ENCODE measurements at places on chromosomes 12 and 14.

DNA sequence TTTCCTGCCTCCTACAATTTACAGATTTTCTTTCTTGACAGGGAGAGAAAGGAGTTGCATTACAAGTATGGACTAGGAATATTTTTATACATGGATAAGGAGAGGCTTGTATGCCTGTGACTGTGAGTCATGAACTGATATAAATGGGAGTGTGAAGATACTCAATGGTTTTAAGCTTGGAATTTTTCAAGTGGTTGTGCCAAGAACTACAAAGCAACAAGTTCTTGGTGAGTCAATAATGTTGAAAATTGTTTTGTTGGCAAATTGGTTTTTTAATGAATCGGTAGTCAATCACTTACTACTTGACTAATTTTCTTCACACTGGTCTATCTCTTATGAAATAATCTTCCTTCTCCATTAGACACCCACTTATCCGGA, 58.9 kb upstream of the HMGA2 start:
- DNase-seq: peak; percentile 93

DNA sequence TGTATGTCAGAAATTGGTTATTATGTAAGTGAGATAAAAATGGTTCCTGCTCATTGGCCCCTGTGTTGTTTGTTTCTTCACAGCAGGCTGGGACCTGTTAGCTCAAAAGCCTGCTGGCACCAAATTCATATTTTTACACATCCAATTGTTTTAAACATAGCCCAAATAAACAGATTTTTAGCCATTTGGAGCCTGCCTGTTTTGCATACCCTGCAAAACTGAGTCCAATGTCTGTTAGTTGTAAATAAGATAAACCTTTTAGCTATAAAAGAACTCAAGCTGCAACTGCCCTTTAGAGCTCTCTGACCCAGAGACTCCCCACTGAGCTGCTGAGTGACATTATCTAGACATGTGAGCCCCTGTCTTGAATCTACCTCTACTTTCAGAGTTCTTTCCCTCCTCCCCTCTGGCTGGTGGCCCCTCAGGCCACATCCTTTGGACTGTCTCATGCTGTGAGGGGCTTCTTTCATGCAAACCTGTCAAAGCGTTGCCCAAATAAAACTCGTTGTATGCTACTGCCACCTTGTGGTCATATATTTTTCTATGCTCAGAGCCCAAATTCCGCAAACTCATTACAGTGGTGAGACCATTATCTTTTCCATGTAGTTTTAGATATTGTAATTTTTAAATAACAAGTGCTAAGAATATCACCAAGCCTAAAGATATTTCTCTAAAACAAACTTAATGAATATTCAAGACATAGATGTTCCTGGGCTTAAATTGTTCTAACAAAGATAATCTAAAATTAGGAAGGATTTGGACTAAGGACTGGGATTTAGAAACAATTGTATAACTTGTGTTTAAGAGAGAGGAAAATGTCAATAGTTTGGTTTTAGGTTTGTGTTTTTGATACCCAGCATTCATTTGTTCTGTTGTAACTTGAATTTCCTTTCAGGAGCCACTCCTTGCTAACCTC, 337.9 kb downstream of the AACS start:
- peak; percentile 1 for DNase-seq

- DNase-seq: peak; percentile 99
These were observed 23.3 kb upstream of the EMP1 start for GRCh38 chr12:13173012-13173932.

DNA sequence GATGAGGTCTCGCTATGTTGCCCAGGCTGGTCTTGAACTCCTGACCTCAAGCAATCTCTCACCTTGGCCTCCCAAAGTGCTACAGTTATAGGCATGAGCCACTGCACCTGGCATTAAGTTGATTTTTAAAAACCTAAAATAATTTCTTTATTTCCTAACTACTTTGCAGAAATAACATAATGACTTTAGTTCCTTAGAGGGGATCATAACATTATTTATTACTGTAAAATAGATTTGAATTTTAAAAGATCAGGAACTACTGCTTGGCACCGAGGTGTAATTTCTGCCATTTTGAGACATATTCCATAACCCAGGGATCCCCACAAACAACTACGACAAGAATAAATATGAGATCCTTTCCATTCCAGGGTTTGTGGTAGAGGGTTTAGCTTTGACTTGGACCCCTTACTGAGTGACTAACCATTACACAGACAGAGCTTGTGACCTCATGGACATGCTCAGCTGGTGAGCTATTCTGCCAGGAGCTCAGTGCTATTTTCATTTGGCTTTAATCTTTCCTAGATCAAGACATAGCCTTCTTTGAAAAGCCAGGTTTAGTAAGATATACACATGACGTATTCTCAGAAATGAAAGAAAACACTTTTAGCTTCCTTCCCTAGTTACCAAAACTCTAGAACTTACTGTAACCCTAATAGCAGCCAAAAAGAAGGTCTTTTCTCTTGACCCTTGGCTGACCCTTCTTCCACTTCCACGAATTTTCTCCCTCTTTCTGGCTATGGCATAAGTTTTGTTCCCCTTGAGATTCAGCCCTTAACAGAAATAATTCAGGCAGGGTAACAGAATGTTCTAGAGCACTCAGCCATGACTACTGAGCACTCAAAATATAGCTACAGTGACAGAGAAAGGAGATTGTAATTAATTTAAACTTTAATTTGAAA, 75.1 kb upstream of the NUDT4 start:
- no peak for DNase-seq

DNA sequence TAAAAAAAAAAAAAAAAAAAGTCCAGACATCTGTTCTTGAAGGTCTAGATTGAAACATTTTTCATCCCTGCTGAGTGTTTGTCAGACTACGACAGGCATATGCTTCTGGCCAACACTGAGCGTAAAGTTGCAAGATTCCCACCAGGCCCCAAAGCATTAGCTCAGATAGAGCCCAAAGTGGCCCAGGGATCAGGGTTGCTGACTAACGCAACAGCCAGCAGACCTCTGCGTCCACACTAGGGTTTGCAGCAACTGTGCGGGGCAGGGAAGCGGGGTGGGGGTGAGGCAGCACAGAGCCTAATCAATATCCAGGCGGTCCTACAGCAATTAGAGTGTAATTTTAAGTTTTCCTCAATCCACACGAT, 55.7 kb downstream of the SSH1 start:
- DNase-seq: no peak
